Astrocyte (in vitro differentiated cells and primary cell): ENCODE measurements at places on chromosomes 7 and 10. TPM values are rescaled to one million over a fixed set of nuclear protein-coding genes. Genes with fewer than 3 reads are reported as not detected.

TEX47 gene
- not detected in 2 replicates for total RNA-seq

RNF32 gene
- 1.6 and 2.7 TPM in 2 replicates for total RNA-seq

GPR15LG gene
- not detected in 2 replicates for total RNA-seq

PCDH15 gene
- total RNA-seq: not detected in 2 replicates

NPFFR1 gene
- total RNA-seq: not detected in 2 replicates

DNA sequence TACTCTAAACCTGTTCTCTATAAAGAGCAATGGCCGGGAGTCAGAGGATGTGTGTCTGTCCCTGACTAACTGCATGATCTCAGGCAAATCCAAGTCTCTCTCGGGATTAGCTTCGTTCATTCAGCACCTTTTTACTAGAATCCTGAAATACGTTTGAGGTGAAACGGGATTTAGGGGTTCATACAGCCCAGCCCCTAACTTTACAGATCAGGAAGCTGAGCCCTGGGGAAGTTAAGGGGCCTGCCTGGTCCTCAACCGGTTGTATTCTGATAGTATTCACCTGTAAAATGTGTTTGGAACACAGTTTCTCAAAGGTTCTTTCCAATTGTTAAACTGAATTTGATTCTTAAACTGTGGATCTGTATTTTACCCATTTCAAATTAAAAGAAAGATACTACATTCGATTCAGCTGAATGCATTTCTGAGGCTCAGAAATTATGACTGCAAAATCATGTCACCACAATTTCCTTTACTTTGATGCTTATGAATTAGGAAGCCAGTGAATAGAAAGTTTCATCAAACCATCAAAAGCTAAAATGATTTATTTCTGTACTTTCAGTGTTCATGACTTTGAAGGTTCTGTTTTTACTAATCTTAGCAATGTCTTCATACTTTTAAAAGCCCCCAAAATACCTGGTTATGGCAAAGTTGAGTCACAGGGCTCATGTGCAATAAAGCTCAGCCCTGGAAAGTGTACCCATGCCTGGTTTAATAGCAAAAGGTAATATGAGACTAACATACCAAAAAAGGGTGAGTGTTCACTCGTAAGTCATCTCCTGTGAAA is 28.9 kb upstream of the EZH2 start:
- DNase-seq: no peak
- peaks cover 39% of the 10 kb centered on the region for H3K27me3 ChIP-seq
- no peaks in the 10 kb centered on the region for H3K36me3 ChIP-seq
- H3K4me1 ChIP-seq: peaks cover 9% of the 10 kb centered on the region
- no peak overlapping the region for H3K27ac ChIP-seq

DNA sequence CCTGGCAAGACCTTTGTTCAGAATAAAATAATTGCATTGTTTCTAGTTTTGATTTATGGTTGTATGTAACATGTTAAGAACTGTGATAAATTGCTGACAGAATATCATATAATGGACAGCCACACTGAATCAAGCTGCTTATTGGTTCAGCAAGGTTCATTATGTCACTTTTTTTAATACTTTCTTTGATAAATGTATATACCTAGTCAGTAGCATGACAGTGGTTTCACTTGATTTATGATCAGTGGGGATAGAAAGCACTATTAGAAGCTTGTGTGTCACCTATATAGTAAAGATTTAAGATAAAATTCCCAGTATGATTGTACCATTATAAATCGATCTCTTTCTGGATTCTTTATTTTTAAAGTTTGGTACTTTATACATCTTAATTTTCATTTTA is 4.5 kb downstream of the BUB3 start:
- DNase-seq: no peak
- H3K4me1 ChIP-seq: peaks cover 27% of the 10 kb centered on the region
- peaks cover 59% of the 10 kb centered on the region for H3K36me3 ChIP-seq
- no peak overlapping the region for H3K4me3 ChIP-seq
- H3K27ac ChIP-seq: no peak overlapping the region

- no peaks in the 10 kb centered on the region for H3K4me1 ChIP-seq
- H3K27me3 ChIP-seq: no peaks in the 10 kb centered on the region
- H3K27ac ChIP-seq: no peak overlapping the region
- H3K36me3 ChIP-seq: no peaks in the 10 kb centered on the region
- DNase-seq: no peak
Observed at GRCh38 chr10:132194726-132195125, 8.0 kb downstream of the DPYSL4 start.

DNA sequence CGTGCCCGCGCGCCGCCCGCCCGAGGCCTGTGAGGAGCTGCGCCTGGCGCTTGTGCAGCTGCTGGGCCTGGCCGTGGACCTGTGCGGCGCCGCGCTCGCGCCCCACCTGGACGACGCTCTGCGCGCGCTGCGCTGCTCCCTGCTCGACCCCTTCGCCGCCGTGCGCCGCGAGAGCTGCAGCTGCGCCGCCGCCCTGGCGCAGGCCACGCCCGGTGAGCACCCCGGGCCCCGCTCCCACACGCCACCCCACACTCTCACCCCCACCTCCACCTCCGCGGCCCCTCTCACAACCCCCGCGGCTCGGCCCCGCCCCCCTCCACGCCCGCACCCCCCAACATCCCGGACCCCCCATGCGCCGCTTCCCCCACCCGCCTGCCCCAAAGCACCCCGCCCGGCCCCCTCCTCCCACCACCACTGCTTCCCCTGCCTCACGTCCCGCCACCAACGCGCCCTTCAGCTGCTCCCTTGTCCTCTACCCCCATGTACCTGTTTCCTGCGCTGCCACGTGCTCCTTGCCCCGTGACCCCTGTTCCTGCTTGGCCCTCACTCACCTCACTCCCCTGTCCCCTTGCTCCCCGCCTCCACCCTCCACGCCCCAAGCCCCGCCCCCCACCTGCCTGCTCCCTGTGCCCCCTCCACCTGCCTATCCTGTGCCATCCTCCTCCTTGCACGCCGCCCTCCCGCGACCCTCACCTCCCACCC is at the start of gene PRKAR1B:
PRKAR1B (minus strand) TSS at position 178 of the 702 bp plus-strand sequence. CDS start 15,776 bp downstream, outside the sequence.
- H3K27ac ChIP-seq: no peak within 1 kb of the TSS
- H3K27me3 ChIP-seq: no peaks in the 10 kb centered on the region
- no peaks in the 10 kb centered on the region for H3K36me3 ChIP-seq
- H3K4me1 ChIP-seq: peaks cover 38% of the 10 kb centered on the region

DNA sequence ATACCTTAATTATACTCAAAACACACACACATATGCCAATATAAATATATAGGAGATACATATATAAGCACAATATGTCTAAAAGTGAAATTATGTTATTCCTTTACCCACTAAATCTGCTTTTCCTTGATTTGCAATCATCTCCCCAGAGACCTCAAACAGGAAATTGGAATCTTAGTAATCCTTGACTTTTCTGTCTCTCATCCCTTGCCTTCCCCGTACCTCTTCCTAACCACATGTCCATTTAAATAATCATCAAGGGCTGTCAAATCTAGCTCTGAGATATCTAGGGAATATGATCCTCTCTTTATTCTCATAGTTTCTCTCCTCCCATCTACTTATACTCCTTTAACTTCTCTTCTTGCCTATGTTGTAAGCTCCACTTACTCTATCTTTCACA is 336.6 kb downstream of the HGF start:
- no peak overlapping the region for H3K4me3 ChIP-seq
- DNase-seq: no peak
- H3K36me3 ChIP-seq: no peaks in the 10 kb centered on the region
- H3K27ac ChIP-seq: no peak overlapping the region
- no peaks in the 10 kb centered on the region for H3K4me1 ChIP-seq

- no peak overlapping the region for H3K4me3 ChIP-seq
- peaks cover 11% of the 10 kb centered on the region for H3K4me1 ChIP-seq
- H3K36me3 ChIP-seq: no peaks in the 10 kb centered on the region
- H3K27me3 ChIP-seq: no peaks in the 10 kb centered on the region
Observed at GRCh38 chr10:119243488-119243887, 36.1 kb downstream of the GRK5 start.

DNA sequence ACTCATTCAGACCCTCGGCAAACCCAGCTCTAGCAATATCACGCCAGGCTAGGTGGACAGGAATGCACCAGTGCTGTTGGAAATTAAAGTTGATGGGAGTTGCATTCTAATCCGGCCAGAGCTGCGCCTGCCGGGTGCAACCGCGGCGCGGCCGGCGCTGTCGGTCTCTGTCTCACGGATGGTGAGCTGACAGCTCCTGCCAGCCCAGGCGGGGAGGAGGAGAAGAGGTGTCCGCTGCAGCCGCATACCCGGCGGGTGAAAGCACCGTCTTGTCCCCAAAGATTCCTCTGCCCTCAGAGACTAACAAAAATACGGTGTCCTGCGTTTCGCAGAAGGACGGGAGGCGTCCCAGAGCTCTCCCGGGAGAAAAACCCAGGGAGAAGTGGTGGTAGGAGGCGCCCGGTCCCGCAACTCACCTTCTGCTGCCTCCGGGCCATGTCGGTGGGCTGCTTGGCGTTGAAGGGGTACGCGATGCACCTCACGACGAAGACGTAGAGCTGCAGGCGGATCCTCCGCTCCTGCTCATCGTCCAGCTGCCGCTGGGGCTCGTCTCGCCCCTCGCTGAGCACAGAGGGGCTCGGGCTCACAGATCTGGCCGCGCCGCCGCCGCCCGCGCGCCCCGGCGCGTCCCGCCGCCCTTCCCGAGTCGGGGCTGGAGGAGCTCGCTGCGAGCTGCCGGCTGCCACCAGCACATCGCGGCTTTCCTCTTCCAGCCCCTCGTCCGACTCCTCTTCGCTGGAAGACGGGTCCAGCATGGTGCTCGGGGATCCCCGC is 490 bp downstream of the CADPS2 start:
- H3K27me3 ChIP-seq: no peaks in the 10 kb centered on the region
- no peaks in the 10 kb centered on the region for H3K36me3 ChIP-seq
- peaks cover 4% of the 10 kb centered on the region for H3K4me1 ChIP-seq
- DNase-seq: peak; percentile 26

GRCh38 chr10:30182191-30183054 is 123.0 kb upstream of the JCAD start:
- H3K27me3 ChIP-seq: no peaks in the 10 kb centered on the region
- peak overlapping the region; percentile 58 for H3K27ac ChIP-seq
- DNase-seq: peak; percentile 95
- H3K4me1 ChIP-seq: peaks cover 48% of the 10 kb centered on the region

DNA sequence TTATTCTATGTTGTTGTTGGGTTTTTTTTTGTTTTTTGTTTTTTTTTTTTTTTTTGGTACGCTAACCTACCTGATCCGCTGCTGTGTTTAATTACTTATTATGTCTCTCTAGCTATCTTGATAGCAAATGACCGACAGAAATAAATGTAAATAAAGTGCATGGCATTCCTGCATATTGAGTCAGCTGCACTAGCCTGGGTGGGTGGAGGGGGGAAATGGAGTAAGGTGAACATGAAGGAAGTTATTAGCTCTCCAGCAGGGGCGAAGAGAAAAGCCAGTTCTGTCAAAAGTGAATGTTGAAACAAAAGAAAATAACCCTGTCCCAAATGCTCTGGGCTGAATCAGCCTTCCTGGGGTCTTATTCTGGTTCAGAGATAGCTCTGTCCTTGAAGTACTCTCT is 210.7 kb upstream of the MDFIC start:
- H3K27ac ChIP-seq: no peak overlapping the region
- H3K4me1 ChIP-seq: no peaks in the 10 kb centered on the region
- peak; percentile 10 for DNase-seq
- no peaks in the 10 kb centered on the region for H3K36me3 ChIP-seq
- no peak overlapping the region for H3K4me3 ChIP-seq
- H3K27me3 ChIP-seq: no peaks in the 10 kb centered on the region
